CD14-positive monocyte (primary cell): ENCODE measurements at places on chromosomes 2 and 18.

DNA sequence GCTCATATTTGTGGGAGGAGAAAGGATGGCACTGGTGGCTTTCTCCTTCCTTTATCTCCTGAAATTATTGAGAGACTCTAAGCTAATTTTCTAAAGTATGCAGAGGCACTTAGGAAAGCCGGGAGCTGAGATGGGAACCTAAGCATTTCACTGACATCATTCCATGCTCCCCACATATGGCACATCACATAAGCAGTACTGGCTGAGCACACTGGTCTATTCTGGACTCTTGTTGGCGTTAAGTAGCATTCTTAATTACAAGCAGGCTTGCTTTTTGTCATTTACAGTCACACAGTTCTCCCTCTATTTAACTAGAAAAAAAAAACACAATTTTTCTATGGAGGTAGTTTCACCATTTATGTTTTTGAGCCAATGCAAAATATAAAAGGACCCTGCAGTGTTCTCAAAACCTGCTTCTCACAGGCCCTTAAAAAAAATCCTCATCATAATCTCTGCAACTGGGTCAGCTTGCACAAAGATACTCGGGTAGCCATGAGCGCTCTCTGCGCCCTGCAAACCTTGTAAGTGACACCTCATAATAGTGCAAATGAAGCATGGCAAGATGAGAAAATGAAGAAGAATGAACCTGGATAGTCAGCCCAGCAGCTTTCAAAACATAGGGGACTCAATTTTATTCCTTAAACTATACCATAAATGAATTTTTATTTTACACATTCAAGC, 688.6 kb downstream of the NRXN1 start:
- H3K27ac ChIP-seq, result no peak overlapping the region
- H3K4me3 ChIP-seq, result no peak overlapping the region
- no peaks in the 10 kb centered on the region for H3K4me1 ChIP-seq
- H3K27me3 ChIP-seq, result peaks cover 26% of the 10 kb centered on the region

DNA sequence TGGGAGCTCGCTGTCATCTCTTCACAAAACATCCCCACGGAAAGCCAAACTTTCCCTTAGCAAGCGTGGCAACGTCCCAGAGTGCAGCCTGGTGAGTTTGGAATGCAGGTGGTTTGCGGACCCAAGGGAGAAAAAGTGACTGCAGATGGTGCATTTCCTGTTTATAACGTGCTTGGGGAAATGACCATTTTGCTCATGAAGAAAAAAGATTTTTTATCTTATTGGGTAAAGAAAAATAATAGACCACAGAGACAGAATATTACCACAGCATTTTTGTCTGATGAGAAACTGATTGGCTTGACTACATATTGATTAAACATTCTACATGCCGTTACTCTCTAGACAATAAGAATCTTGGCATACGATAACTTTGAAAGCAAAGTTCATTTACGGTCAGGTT, 136.5 kb downstream of the COPS8 start:
- H3K27ac ChIP-seq, result no peak overlapping the region
- no peak for DNase-seq
- no peak overlapping the region for H3K4me3 ChIP-seq
- no peaks in the 10 kb centered on the region for H3K36me3 ChIP-seq

GRCh38 chr18:78971511-78972245, 7.9 kb upstream of the SALL3 start:
- H3K4me3 ChIP-seq, result no peak overlapping the region
- no peaks in the 10 kb centered on the region for H3K36me3 ChIP-seq
- peaks cover 27% of the 10 kb centered on the region for H3K27me3 ChIP-seq
- DNase-seq, result no peak
- no peaks in the 10 kb centered on the region for H3K4me1 ChIP-seq

DNA sequence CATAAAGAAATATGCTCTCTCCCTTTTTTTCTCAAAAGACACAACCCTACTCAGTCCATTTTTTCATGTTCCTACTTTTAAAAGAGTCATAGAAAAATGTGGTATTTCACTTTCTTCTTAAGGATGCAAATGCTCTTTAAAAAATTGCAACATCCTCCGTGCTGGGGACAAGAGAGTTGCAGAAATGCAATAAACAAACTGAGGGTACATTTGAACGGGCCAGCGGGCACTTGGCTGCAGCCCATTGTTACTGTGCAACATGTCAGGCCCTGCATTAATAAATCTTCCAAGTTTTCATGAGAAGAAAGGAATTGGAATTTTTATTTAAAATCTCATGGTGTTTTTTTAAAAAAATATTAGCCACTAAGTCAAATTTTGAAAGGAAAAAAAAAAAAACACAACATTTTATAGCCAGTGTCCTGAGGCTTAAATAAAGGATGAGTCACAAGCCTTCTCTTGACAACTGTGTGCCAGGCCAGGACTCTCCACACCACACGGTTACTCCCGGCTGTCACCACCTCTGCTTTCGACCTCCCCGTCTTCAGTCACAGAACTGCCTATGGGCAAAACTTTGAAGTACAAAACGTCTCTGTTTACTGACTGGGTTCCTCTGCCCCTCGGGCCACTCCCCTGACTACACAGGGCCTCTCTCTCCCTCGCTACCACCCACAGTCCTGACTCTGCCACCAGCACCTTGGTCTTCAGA, 57.5 kb upstream of the MFF start:
- no peaks in the 10 kb centered on the region for H3K4me1 ChIP-seq
- DNase-seq, result no peak
- no peak overlapping the region for H3K27ac ChIP-seq
- H3K27me3 ChIP-seq, result no peaks in the 10 kb centered on the region

DNA sequence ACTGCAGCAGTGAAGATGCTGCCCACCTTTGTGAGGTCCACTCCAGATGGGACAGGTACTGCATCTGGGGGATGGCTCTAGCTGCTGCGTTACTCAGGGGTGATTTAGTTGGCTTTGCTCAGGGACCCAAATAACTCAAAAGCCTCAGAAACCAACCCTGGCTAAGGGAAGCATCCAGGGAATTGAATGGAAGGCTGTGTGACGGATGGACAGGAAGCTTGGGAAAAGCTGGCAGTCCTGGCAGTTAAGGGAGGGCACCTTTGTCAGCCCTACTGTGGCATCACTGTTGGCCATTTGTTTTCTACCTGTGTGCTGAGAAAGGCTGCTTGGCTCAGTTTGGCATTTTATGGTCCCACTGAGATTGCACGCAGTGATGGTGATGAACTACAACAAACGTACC, 20.5 kb downstream of the HK2 start:
- peaks cover 43% of the 10 kb centered on the region for H3K4me1 ChIP-seq
- no peak overlapping the region for H3K27ac ChIP-seq
- no peak for DNase-seq
- H3K36me3 ChIP-seq, result peaks cover 54% of the 10 kb centered on the region
- H3K4me3 ChIP-seq, result no peak overlapping the region

GRCh38 chr2:108414945-108415344, 34.1 kb upstream of the GCC2 start:
- no peak for DNase-seq
- no peaks in the 10 kb centered on the region for H3K4me1 ChIP-seq
- H3K36me3 ChIP-seq, result no peaks in the 10 kb centered on the region

- H3K4me3 ChIP-seq, result no peak overlapping the region
- H3K4me1 ChIP-seq, result no peaks in the 10 kb centered on the region
- H3K27ac ChIP-seq, result no peak overlapping the region
- H3K27me3 ChIP-seq, result peaks cover under 1% of the 10 kb centered on the region
- H3K36me3 ChIP-seq, result no peaks in the 10 kb centered on the region
- no peak for DNase-seq
These were observed 300.3 kb upstream of the GULP1 start for GRCh38 chr2:187991389-187991788.

DNA sequence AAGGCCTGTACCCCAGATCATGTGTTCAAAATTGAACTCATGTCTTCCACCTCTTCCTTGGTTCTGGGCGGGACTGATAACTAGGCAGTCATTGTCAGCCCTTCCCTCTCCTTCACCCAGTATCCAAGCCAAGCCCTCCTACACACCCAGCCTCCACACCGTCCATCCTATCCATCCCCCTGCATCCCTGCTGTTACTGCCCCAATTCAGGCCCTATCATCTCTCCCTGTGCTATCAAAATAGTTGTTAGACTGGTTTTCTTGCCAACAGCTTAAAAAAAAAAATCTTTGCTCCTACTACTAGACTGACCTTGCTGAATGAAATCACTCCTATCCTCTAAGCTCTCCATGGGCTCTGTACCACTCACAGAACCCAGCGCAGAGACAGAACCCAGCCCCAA, 32.8 kb downstream of the TGFA start:
- H3K36me3 ChIP-seq, result no peaks in the 10 kb centered on the region
- peaks cover 60% of the 10 kb centered on the region for H3K4me1 ChIP-seq
- no peaks in the 10 kb centered on the region for H3K27me3 ChIP-seq
- H3K4me3 ChIP-seq, result no peak overlapping the region

DNA sequence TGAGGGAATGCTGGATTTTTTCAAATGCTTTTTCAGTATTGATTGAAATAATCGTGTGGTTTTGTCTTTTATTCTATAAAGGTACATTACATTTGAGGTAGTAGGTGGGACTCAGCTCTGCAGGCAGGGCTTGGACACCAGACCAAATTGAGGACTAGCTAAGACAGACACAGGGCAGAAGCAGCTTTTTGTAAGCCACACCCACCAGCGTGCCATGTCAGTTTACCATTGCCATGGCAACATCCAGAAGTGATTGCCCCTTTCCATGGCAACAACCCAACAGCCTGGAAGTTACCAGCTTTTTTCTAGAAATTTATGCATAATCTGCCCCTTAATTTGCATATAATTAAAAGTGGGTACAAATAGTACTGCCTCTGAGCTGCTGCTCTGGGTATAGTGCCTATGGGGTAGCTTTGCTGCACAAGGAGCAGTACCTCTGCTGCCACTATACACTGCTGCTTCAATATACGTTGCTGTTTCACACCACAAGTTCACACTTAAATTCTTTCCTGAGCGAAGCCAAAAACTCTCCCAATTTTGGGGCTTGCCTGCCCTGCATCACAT, 23.6 kb upstream of the VWA3B start:
- H3K4me3 ChIP-seq, result no peak overlapping the region

DNA sequence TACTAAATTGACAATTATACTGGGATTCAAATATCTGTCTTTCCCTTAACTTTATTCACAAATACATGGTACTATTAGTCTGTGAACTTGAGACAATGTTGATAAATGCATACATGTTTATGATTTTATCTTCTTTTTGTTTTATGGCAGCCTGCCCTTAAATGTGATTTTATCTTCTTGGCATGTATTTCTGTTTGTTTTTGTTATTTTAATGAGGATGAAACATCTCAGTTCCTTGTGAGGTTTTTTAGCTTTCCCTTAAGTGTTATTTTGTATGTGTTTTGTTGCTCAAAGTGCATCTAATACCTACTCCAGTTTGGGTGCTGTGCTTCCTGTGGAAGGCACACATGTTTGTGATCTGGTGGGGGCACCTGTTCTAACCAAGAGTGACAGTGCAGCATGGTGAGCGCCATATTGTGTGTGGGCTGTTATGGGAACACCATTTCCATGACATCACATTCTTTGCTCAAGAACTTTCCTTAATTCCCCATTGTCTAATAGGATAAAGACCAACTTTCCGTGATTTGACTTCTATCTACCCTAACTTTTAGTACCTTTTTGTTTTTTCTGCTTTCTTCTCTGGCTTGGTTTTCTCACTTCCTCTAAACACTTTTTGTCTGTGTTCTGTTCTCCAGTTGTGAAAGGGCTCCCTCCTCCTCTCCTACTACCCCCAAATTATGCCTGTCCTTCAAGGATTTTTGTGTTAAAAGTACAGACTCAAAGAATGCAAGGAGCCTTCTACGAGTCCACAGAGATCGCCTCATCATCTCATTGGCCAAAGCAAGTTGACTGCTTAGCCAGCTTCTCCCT, 162.1 kb upstream of the TTC39C start:
- H3K27me3 ChIP-seq, result no peaks in the 10 kb centered on the region
- H3K36me3 ChIP-seq, result no peaks in the 10 kb centered on the region
- DNase-seq, result no peak
- peaks cover 7% of the 10 kb centered on the region for H3K4me1 ChIP-seq
- no peak overlapping the region for H3K27ac ChIP-seq

- H3K4me1 ChIP-seq, result peaks cover 11% of the 10 kb centered on the region
- H3K36me3 ChIP-seq, result no peaks in the 10 kb centered on the region
- H3K4me3 ChIP-seq, result no peak overlapping the region
- H3K27ac ChIP-seq, result no peak overlapping the region
These were observed 1.6 kb downstream of the COBLL1 start for GRCh38 chr2:164839914-164840457.

GRCh38 chr2:192010073-192010472, 163.2 kb upstream of the CAVIN2 start:
- no peaks in the 10 kb centered on the region for H3K27me3 ChIP-seq
- no peak overlapping the region for H3K4me3 ChIP-seq
- no peaks in the 10 kb centered on the region for H3K4me1 ChIP-seq

GRCh38 chr2:36536776-36537175, 61.2 kb downstream of the FEZ2 start:
- DNase-seq, result no peak
- no peak overlapping the region for H3K4me3 ChIP-seq
- no peak overlapping the region for H3K27ac ChIP-seq
- no peaks in the 10 kb centered on the region for H3K36me3 ChIP-seq
- H3K27me3 ChIP-seq, result no peaks in the 10 kb centered on the region

- H3K4me1 ChIP-seq, result no peaks in the 10 kb centered on the region
- no peak for DNase-seq
- H3K4me3 ChIP-seq, result no peak overlapping the region
- no peaks in the 10 kb centered on the region for H3K36me3 ChIP-seq
- no peak overlapping the region for H3K27ac ChIP-seq
These were observed 73.6 kb downstream of the RND3 start for GRCh38 chr2:150413910-150414309.

DNA sequence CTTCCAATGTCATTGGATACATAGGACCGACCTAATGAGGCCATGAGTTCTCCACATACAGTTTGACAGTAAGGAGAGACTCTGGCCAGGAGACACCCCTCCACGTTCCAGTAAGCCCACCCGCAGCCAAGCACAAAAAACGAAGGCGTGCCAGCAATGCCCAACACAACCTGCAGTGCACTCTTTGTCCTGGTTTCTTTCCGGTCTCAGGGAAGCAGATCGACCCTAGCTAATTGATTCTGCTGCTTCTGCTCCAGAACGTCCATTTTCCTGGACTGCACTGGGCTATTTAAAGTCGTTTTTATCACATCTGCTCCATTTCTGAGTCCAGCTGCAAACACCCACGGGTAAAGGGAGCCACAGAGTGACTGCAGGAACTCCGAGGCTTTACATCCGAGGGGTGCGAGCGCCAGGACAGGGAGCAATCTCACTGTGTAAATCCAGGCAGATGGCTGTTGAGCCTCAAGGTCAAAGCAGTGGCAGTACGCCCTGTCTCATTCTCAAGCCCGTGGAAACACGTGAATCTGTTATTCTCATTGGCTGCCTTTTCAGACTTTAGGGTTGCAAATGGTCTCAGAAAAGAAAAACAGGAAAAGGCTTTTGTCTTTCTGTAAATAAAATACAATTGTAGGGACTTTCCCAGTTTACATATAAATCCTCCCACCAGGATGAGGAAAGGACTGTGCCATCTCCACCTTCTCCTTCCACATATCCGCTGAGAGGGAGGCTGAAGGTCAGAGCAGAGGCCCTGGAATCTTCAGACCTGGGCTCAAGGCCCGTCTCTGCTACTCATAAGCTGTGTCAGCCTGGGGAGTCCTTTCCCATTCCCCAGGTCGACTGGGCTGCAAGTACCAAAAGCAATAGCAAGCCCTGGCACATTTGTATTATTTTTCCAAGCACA, 40.7 kb downstream of the TMEM163 start:
- no peak for DNase-seq
- peaks cover 8% of the 10 kb centered on the region for H3K4me1 ChIP-seq
- H3K36me3 ChIP-seq, result no peaks in the 10 kb centered on the region
